ENCODE measurements at places on chromosomes 7 and 10.

GRCh38 chr10:79128923-79129305 lies 60.1 kb downstream of the ZMIZ1 start:
- DNase-seq: no peak
- no peak overlapping the region for H3K4me3 ChIP-seq
- H3K36me3 ChIP-seq: peaks cover 13% of the 10 kb centered on the region
- peaks cover 47% of the 10 kb centered on the region for H3K4me1 ChIP-seq
- H3K27me3 ChIP-seq: peaks cover 14% of the 10 kb centered on the region

GRCh38 chr10:130203626-130204025 lies 67.4 kb downstream of the GLRX3 start:
- DNase-seq: no peak
- no peak overlapping the region for H3K27ac ChIP-seq
- peaks cover 9% of the 10 kb centered on the region for H3K27me3 ChIP-seq
- H3K36me3 ChIP-seq: no peaks in the 10 kb centered on the region
- peaks cover 2% of the 10 kb centered on the region for H3K4me1 ChIP-seq

- H3K36me3 ChIP-seq: no peaks in the 10 kb centered on the region
- no peak overlapping the region for H3K27ac ChIP-seq
- H3K4me3 ChIP-seq: no peak overlapping the region
- H3K27me3 ChIP-seq: no peaks in the 10 kb centered on the region
- no peaks in the 10 kb centered on the region for H3K4me1 ChIP-seq
Measured at GRCh38 chr7:26346611-26347203, 55.0 kb downstream of the SNX10 start.

- H3K27me3 ChIP-seq: no peaks in the 10 kb centered on the region
- H3K4me3 ChIP-seq: no peak overlapping the region
- no peak overlapping the region for H3K27ac ChIP-seq
- DNase-seq: no peak
Measured at GRCh38 chr7:94149789-94150545, 145.8 kb upstream of the BET1 start.

GRCh38 chr10:125157505-125157904 lies 2.9 kb downstream of the CTBP2 start:
- peaks cover 17% of the 10 kb centered on the region for H3K36me3 ChIP-seq
- H3K4me3 ChIP-seq: peak overlapping the region; percentile 99
- peak overlapping the region; percentile 86 for H3K27ac ChIP-seq
- H3K4me1 ChIP-seq: peaks cover 53% of the 10 kb centered on the region
- H3K27me3 ChIP-seq: peaks cover 6% of the 10 kb centered on the region

- no peak for DNase-seq
- no peaks in the 10 kb centered on the region for H3K27me3 ChIP-seq
- no peak overlapping the region for H3K27ac ChIP-seq
- no peak overlapping the region for H3K4me3 ChIP-seq
- peaks cover 14% of the 10 kb centered on the region for H3K4me1 ChIP-seq
Measured at GRCh38 chr10:100962351-100963080, 6.8 kb upstream of the SEMA4G start.

GRCh38 chr10:98242823-98243222 lies 25.2 kb downstream of the LOXL4 start:
- H3K27me3 ChIP-seq: no peaks in the 10 kb centered on the region
- H3K4me3 ChIP-seq: no peak overlapping the region
- peaks cover 20% of the 10 kb centered on the region for H3K36me3 ChIP-seq
- no peak overlapping the region for H3K27ac ChIP-seq

DNA sequence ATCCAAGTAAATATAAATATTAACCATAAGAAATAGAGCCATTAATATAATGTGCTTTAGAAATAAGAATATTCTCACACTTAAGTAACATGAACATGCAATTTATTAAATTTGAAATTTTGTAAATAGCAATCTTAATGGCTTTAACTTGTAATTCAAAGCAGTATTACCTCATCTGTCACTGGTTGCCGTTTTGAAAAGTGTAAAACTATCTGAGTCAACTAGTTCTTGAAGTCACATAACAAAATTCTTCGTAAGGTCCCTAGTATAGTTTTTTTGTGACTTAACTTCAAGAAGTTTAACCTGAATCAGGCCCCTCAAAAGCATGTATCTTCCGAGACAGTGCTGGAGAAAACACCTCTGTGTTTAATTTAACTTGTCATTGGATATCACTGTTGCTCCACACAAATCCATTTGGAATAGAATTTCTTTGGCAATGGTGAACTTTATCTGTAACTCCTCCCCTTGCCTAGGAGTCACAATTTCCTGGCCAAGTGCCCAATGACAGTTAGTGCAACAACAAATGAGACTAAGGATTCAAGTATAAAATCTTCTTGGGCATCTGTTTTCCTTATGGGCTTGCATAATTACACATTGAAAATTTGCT lies 47.1 kb downstream of the NT5C2 start:
- DNase-seq: no peak
- H3K4me3 ChIP-seq: no peak overlapping the region
- peaks cover 2% of the 10 kb centered on the region for H3K27me3 ChIP-seq
- H3K27ac ChIP-seq: peak overlapping the region; percentile 26
- peaks cover 2% of the 10 kb centered on the region for H3K4me1 ChIP-seq

- no peak for DNase-seq
- H3K4me1 ChIP-seq: peaks cover 79% of the 10 kb centered on the region
- peak overlapping the region; percentile 89 for H3K27ac ChIP-seq
- H3K36me3 ChIP-seq: peaks cover 14% of the 10 kb centered on the region
- H3K27me3 ChIP-seq: peaks cover 6% of the 10 kb centered on the region
- no peak overlapping the region for H3K4me3 ChIP-seq
Measured at GRCh38 chr7:5692845-5693278, 88.6 kb downstream of the RNF216 start.

DNA sequence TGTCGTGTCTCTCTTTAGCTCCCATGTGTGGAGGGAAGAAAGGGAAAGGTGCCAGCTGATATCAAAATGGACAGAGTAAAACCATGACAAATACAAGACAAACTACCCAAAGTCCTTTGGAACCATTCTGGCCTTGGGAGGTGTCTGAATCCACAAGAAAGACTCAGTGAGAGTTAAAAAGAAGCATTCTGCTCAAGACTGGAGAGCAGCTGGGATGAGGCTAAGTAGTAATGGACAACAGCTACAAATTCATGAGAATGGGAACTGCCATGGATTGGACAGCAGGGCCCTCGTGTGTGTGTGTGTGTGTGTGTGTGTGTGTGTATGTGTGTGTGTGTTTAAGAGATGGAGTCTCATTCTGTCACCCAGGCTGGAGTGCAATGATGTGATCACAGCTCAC lies 39.6 kb upstream of the MYL10 start:
- no peak for DNase-seq
- peaks cover 3% of the 10 kb centered on the region for H3K36me3 ChIP-seq
- H3K27ac ChIP-seq: no peak overlapping the region
- H3K4me1 ChIP-seq: peaks cover 4% of the 10 kb centered on the region

- H3K36me3 ChIP-seq: no peaks in the 10 kb centered on the region
- H3K27ac ChIP-seq: peak overlapping the region; percentile 21
- no peaks in the 10 kb centered on the region for H3K27me3 ChIP-seq
- no peak for DNase-seq
Measured at GRCh38 chr10:129102906-129103693, 363.9 kb upstream of the MGMT start.

Data from endothelial cell (in vitro differentiated cells).